SHP77 (cell line): ENCODE measurements at places on chromosomes 13 and 19.

DNA sequence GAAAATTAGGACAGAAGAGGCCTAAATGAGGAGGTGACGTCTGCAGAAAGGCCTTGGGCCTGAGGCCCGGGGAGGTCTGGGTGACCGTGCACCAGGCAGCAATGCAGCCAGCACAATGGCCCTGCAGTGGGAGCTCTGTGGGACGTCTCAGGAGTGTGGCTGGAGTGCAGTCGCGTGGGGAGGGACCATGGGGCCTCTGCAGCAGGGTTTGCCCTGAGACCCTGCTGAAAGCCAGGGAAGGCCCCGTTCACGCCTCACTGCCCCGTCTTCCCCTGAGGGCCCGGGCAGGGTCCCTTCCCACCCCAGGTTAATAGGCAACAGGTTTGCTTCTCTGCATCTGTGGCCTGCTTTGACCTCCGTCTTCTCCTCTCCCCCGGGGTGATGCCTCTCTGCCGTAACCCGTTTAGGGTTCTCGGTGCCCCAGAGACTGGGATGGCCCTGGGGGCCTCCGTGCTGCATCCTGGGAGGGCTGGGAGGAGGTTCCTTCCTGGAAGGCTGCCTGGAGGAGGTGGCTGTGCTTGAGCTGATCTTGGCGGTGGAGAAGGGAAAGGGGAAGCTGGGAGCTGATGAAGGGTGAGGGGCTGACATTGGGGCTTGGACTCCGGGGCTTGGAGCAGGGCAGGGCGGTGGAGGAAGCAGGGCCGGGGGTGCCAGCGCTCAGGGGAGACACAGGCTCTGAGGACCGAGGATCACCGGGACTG lies 9.7 kb downstream of the PALM start:
- DNase-seq: no peak

- DNase-seq: no peak
Measured at GRCh38 chr19:16355293-16356043, 30.8 kb downstream of the KLF2 start.

DNA sequence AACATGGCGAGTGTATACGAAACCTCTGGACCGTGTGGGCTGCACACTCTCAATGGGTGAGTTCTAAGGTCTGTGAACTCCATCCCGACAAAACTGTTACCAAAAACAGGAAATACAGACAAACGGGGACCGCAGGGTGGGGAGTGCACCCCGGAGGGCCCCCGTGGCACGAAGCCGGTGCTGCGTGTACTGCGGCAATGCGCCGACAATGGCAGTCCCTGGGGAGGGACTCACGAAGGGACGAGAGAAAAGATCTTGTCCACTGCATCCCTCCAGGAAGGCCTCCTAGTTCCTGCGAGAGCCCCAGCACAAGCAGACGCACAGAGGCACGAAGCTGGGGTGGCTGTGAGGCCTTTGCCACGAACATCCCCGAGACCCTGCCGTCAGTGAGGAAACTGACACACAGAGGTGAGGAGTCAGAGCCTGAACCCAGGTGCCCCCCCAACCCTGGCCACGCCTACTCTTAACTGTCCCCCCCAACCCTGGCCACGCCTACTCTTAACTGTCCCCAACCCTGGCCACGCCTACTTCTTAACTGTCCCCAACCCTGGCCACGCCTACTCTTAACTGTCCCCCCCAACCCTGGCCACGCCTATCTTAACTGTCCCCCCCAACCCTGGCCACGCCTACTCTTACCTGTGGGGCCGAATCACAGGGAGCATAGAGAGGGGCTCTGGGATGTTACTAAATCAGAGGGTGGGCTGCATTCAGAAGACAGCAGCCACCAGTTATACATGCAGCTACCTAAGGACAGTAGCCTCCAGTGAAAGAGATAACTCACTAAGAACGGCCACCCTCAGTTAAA lies 4.2 kb downstream of the MED16 start:
- DNase-seq: no peak

GRCh38 chr13:77530875-77531274 lies 4.6 kb upstream of the SCEL start:
- DNase-seq: no peak
